Esophagus squamous epithelium (tissue), 5 donors: ENCODE measurements at places on chromosomes 1 and 21.

DNA sequence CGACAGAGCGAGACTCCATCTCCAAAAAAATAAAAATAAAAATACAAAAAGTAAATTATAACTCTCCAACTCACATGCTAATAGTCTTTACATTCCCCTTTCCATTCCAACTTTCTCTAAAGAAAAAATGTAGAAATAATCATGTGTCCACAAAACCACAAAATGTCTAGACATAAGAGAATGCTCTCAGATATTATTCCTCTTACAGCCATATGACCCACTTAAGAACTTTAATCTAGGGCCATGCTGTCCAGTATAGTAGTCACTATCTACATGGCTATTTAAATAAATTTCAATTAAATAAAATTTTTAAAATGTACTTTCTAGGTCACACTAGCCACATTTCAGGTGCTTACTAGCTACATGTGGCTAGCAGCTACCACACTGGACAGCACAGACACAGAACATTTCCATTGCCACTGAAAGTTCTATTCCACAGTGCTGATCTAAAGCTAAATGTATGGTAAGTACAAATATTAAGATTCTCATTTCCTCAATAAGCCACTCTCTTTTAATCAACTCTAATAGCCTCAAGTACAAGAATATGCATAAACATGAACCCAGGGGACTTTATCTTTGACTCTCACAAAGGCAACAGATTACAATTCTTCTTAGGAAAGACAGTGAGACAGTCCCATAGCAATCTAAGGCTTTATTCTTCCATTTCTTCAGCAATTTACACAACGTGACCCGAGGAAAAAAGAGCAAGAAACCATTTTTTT is 138.6 kb downstream of the RERE start:
- DNase-seq: no peak

- DNase-seq: no peak
Observed at GRCh38 chr21:16076465-16076864, 346.7 kb downstream of the USP25 start.

- no peak for DNase-seq
Observed at GRCh38 chr1:245546875-245547274, 392.1 kb downstream of the KIF26B start.

DNA sequence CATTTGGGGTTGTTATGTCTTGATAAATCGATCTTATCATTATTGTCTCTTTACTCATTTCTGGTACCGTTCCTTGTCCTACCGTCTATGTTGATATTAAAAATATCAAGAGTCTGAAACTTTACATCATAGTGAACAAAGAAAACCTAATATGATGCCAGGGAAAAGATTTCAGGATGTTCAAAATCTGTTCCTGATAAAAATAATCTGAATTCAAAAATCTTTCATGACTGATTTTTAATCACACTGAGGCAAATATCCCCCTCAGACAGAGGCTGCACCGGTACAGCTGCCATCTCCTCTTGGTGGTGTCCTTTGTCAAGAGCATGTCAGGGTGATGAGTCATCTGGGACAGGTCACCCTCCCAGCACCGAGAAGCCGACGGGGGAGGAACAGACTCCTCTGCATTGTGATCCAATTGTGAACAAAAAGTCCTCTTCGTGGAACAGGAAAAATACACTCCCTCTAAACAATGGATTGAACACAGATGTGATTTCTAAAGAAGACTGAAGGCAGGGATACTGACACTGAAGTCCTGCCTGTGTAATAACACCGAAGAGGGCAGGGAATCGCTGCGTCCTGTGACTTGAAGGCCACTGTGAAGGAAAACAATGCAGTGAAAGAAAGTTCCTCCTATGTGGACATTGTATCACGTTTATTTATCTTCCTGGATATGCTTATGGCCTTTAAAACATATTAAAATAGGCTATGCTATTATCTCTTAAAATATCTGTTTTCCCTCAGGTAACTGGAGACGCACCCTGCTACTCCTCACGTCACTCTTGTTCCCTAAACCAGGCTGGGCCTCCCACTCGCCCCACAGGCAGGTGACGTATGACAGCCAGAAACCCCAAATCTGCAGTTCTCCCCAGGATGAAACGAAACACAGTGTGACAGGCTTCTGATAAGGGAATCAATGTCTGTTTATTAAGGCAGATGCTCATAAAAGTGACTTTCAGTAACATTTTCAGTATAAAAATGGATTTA is 4.3 kb upstream of the SPATC1L start:
- no peak for DNase-seq

DNA sequence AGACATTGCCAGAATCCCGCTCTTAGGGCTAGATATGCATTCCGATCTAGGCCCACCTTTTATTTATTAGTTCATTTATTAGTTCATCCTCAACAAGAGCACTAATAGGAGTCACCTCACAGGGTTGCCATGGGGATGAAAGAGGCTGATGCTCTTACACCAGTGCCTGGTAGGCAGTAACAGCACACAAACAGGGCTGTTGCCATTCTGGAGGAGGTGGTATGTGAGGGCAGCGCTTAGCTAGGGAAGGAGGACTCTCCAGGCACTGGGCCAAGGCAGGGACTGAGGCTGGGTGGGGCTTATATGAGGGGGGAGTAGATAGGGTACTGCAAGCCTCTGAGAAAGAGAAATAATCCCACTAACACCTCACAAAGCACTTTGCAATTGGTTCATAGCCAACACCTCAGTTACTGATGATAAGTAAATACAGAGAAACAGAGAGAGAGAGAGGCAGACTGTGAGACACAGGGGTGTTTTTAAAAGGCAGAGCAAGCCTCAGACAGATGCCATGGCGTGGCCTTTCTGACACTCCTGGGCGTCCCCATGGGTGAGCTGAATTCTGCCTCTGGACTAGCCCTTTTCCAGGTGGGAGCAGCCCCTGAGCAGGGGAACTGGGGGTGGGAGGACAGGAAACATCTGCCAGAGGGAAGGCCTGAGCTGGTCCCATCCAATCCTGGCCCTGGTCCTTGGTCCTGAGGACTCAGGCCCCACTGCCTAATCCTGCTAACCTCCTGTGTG is 5.9 kb downstream of the FCGR2A start:
- DNase-seq: no peak

DNA sequence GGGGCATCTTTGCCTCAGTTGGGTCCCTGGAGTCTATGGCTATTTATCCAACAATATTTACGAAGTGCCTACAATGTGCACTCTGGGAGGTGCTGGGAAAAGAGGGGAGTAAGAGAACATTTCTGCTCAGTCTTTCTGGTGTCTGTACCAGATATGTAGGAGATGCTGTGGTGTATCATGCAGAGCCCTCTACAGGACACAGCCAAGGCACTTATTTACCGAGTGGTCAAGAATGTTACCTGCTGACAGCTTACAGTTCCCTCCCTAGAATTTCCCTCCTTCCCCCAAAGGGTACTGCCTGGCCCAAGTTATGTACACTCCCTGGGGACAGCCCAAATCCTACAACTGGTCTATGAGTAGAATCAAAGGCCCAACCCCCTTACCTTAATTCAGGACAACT is 177.7 kb downstream of the C1orf94 start:
- DNase-seq: no peak

DNA sequence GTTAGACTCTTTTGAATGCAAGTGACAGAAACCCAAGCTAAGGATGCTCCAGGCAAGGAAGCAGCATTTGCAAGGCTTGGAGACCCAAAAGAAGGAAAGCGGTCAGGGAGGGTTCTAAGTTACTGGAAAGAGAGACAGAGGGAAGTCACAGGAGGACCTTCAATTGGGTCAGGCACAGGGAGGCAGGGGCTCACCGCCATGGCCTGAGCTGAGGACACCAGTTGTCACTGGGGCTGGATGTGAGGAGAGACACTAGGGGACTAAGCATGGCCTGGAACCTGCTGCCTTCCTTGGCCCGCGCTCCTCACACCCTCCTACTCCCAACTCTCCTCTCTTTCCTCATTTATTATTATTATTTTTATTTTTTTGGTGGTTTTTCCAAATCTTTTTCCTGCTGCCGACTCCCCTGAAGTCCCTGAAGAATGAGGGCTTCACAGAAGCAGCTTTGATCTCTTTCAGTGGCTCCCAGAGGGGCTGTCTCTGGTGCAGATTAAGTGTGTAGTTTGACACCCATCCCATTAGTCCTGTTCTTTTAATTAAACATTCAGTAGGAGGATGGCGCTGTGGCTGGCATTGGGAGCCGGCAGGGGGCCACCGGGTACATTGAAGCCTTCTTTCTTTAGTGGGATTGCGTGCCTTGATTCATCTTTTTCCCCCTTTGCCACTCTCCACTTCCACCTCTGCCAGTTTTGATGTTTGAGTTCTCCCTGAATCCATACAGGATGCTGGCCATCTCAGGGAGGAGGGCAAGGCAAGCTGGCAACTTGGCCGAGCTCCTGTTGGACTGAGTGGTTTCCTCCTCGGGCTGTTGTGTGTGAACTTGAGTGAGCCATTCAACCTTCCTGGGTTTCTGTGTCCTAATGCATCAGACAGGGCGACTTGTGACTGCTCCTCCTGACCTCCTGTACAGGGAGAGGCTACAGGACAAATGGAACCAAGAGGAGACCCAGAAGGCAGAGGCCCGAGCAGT is 59.3 kb downstream of the MDM4 start:
- DNase-seq: no peak

GRCh38 chr1:225877580-225877979 is 4.6 kb downstream of the TMEM63A start:
- DNase-seq: no peak

DNA sequence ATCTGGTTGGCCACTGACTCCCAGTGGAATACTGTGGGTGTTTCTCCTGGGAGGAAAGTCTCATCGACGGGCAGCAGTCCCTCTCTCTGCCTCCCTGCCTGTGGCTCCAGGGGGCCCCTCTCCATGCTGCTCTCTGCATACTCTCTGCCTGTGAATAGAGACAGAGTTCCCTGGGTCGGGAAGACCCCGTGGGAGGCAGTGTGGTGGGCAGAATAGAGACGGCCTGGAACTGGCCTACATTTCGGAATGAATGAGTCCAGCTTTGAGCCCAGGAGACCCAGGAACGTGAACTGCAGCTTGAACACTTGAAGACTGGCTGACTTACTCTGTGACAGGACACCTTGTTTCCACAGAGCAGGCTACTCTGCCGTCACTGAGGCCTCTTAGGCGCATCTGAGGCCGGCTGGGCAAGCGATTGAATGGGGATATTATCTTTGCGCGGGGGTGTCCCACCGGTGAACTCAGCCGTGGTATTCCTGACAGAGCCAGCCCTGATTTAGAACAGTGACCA is 64.0 kb downstream of the KIF21B start:
- no peak for DNase-seq

- DNase-seq: no peak
Observed at GRCh38 chr1:100039591-100039990, 69.8 kb downstream of the SLC35A3 start.

DNA sequence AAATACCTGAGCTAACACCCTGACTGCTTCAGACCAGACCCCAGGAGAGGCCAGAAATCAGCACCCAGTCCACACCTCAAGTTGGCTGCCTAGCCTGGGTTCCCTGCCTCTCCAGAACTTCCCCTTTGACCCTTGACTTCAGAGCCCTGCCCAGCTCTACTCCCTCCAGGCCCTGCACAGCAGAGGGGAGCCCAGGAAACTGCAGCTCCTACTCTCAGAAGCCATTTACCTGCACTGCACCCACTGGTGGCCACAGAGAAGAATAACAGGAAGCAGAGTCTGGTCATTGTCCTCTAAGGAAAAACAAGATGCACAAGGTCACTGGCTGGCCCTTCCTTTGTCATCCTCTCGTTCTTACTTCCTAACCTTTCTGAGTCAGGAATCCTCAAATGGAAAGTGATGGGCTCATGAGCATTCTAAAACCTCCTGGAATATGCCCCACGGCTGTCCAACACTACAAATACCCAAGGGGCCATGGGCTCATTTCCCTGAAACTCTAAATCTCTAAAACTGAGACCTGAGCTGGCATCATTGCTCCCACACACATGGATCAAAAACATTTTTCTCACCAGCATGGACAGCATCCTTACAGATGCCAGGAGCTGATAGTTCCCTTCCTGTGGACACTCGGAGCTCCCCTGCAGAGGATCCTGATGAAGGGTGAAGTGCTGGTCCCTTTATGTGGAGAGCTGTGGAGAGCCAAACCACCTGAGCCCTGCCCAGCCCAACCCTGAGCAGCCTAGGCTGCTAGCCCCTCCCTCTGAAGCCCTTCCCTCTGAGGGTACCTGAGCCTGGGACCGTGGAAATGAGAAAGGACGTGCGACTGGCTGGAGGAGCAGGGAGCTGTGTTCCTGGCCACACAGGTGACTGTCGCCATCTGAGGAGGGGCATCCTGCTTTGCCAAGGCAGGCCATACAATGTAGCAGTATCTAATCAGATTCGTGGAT is at the start of gene ITLN2:
ITLN2 (minus strand) TSS at position 652 of the 947 bp plus-strand sequence; CDS start at position 584, 68 bp downstream.
- DNase-seq: no peak

- no peak for DNase-seq
Observed at GRCh38 chr21:33330726-33331125, 6.0 kb downstream of the IFNAR1 start.

- DNase-seq: no peak
Observed at GRCh38 chr1:207059881-207060280, 6.8 kb downstream of the PFKFB2 start.

GRCh38 chr21:43778469-43779335 is 2.6 kb upstream of the CSTB start:
- no peak for DNase-seq

DNA sequence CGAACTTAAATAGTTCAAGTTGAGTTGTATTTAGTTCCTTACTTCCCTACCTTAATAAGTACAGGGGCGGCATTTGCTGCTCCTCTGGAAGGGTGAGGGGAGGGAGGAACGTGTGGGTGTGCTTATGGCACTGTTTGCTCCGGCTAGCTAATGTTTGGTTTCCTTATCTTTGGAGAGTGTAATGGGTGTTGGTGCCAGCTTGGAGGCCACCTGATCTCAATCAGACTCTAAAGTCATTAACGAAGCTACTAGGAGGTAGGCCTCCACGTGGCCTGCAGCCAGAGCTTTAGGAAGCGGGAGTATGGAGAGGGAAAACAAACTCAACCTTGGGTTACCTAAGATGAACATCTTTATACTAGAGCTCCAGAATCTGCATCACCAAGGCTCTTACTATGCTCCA is 43.0 kb upstream of the RAP1A start:
- DNase-seq: no peak

- no peak for DNase-seq
Observed at GRCh38 chr21:45574081-45574501, 31.9 kb upstream of the SLC19A1 start.

GRCh38 chr1:166544561-166544960 is 294.7 kb upstream of the POGK start:
- no peak for DNase-seq

DNA sequence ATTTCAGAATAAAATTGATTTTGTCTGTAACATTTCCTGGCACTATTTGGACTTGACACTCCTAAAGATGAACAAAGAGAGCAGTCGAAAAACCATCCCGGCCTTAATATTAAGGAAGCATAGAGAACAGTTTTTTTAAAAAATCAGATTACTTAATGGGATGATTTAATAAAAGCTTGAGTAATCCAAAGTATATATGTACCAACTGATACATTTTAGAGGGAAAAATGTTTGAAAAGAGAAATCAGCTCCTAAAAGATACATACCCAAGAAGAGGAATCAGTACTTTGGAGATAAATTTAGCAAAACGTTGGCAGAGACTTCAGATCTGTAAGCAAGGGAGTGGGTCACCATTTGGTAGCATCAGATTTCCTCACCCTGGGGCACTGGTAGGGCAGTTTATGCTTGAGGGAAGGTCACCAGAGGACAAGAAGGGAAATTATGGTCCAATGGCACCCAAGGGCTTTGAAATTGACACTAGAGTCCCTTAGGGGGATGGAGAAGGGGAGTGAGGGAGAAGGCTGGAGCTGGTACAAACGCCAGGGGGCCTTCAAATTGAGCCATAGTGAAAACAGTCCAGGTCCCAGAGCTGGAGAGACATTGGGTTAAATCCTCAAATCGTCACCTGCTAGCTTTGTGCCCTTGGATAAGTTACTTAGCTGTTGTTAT is 5.9 kb downstream of the SLAMF7 start:
- DNase-seq: no peak
